GM03348 (cell line): ENCODE measurements at places on chromosomes 16 and 17.

DNA sequence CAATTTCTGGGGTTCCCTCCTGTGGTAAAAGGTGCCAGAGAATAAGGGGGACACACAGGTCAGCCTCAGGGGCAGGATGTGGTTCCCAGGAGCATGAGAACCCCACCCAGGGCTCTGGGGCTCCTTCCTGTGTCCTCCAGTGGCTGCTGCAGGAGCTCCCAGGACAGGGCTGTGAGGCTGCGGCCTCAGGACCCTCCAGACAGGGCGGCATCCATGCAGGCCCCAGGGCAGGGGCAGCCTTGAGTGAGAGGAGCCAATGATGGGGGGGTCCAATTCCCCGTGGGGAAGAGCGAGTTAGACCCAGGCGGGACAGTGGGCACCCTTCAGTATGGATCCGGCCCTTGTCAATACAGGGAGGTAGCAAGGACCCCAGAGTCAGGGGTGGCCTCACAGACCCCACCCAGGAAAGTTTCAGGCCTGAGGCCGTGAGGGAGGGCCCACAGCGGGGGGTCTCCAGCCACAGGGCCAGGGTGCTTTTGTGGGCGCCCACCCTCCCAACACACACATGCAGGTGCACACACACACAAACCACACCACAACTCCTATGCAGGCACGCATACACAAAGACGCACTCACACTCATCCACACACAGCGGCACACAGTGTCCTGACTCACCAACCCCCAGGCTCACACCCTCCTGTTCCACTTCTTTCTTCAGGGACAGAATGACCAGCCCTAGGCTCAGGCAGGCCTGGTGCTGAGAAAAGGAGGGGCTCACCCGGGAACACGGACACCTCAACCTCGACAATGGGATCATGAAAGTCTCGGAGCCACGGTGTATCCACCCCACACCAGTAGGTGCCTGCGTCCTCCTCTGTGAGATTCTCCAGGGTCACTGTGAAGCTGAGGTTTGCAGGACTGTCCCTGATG, 1.8 kb downstream of the CD300C start:
- DNase-seq, result no peak

GRCh38 chr17:1228781-1229348, 41.4 kb upstream of the BHLHA9 start:
- peak; percentile 32 for DNase-seq

DNA sequence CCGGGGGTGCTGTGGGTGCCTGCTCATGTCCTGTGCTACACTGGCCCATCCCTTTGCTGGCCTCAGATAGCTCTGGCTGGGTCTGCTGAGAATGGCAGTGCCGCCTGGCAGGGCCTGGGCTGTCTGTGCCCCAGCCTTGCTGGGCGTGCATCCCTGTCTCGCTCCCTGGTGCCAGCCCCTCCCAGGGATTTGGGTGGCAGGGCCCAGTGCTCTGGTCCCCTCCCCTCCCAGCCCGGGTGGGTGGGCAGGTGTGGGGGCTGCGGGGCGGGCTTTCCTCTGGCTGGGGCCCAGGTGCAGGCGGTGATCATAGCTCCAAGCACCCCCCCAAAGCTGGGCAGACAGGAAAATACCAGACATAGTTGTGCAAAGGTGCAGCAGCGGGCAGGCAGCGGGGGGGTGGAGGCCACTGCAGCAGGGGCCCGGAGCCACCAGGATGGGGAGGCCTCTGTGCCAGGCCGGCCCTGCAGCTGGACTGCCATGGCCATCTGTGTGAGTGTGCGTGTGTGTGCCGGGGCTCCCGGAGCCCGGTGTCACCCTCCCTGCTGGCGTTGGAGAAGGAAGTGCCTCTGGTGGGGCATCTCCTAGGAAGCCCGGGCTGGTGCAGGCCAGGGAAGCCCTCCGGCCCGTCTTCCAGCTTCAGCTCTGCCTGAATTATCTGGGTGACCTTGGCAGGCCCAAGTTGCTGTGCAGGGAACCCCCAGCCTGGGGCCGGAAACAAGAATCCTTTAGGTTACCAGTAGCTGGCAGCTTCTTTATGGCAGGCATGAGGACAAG, 7.4 kb downstream of the GLIS2 start:
- DNase-seq, result no peak

GRCh38 chr16:82440336-82440735, 186.4 kb upstream of the CDH13 start:
- no peak for DNase-seq

DNA sequence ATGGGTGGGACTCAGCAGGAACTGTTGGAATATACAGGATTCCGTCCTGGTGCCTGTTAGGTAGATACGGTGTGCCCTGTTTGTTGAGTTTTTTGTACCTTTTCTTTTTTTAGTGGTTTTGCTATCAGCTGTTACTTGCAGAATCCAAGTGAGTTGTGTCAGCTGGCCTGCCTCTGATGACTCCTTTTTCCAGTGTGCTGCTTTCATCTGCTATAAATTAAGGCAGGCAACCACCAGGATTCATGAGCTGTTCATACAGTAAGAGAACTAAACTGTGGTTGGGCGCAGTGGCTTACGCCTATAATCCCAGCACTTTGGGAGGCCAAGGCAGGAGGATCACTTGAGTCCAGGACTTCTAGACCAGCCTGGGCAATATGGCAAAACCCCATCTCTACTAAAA, 79.9 kb downstream of the WNT3 start:
- DNase-seq, result no peak

DNA sequence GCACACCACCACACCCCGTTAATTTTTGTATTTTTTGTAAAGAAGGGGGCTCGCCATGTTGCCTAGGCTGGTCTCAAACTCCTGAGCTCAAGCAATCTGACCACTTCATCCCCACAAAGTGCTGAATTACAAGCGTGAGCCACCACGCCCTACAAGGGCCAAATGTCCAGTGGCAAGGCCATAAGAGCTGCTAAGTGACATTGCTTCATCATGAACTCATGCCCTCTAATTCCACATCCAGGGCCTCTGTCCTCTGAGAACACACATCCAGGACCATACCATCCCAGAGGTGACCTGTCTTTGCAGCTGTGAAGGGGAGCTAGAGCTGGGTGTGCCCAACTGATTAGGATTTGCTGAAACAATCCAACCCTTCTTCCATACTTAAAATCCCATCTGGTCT, 25.6 kb upstream of the MEIOC start:
- DNase-seq, result no peak

DNA sequence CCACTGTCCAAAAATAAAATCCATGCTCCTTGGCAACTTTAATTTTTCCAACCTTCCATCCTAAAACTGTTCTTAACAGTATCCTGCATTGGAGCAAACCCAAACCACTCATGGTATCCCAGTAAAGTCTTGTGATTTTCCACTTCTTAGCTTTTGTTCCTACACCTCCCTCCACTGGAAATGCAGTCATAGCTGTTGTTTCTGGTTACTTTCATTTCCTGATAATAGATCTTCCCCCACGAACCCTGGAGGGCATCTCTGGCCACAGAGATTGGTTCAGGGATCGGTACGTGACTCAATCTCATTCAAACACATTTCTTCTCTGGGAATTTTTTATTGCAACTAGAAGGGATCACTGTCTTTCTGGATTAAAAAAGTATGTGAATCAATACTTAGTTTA, 276.0 kb downstream of the GRIN2A start:
- no peak for DNase-seq

DNA sequence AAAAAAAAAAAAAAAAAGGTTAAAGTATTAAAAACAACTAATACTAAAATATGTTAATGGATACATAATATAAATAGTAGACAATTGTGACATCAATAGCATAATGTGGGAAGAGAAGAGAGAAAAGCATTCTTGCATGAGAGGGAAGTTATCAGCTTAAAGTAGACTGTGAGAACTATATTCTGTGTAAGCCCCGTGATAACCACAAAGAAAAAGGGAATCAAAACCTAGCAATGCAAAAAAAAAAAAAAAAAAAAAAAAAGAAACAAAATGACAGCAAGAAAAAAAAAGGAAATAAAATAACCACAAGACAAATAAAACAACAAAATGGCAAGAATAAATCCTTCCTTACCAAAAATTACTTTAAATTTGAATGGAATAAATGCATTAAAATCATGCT, 39.8 kb upstream of the MYLK3 start:
- no peak for DNase-seq

- peak; percentile 50 for DNase-seq
Observed at GRCh38 chr17:73798111-73798748, 154.0 kb upstream of the SDK2 start.

GRCh38 chr16:48879223-48880122, 269.5 kb upstream of the N4BP1 start:
- DNase-seq, result no peak

GRCh38 chr17:15409721-15410250, 57.6 kb downstream of the CDRT4 start:
- peak; percentile 88 for DNase-seq

- no peak for DNase-seq
Observed at GRCh38 chr16:8696880-8697279, 22.5 kb downstream of the ABAT start.

DNA sequence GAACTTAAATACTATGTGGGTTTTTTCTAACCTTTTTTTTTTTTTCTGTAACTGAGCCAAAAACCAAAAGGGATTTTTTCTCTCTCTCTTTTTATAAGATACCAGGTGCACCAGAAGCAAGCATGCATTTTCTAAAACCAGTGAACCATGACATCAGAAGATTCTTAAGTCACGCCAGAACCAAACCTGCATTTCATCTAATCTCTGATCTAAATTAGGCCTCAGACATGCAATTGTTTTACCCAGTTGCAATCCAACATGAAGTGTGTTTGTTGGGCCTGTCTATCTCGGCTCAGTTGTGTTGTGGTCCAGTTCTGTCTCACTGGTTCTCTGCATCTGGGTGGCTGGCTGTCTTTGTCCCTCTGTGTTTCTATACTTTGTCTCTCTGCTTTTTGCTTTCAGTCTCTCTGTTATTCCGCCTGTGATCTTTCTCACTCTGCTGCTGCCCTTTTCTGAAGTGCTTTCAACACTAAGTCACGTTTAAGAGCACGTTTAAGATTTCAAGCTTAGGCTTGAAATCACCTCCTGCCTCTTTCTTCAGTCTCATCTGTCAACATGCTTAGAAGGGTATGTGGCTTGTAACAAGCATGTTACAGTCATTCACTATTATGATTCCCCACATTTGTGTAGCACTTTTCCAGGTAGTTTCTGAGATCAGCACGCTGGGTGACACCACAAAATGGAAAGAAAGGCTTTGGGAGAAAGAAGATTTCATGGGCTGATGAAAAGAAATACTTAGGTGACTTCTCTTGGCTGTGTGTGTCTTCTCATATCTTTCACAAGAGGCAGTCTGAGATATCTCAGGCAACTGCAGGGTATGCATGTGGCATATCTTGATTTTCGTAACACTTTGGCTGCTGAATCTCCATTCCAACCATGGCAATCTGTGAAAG, 488.9 kb downstream of the SHISA9 start:
- no peak for DNase-seq

GRCh38 chr16:87765473-87765775, 362 bp downstream of the KLHDC4 start:
- peak; percentile 43 for DNase-seq

- DNase-seq, result no peak
Observed at GRCh38 chr16:19532601-19533000, 8.9 kb downstream of the CCP110 start.

DNA sequence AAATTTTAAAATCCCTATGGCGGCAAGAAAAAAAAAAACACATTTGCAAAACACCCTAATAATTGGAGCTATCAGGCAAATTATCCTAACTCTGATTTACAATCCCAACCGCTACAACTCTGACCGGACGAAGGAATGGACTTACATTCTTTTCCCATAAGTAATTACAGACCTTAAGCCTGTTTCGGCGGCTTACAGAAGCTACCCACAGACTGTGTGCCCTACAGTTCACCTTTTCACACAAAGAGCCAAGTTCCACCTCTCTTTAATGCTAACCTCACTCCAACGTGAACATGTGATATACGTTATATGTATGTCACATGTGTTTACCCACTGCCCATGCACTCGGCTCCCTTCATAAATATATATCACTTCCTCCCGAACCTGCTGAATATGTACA, 8.7 kb upstream of the MEAK7 start:
- no peak for DNase-seq

DNA sequence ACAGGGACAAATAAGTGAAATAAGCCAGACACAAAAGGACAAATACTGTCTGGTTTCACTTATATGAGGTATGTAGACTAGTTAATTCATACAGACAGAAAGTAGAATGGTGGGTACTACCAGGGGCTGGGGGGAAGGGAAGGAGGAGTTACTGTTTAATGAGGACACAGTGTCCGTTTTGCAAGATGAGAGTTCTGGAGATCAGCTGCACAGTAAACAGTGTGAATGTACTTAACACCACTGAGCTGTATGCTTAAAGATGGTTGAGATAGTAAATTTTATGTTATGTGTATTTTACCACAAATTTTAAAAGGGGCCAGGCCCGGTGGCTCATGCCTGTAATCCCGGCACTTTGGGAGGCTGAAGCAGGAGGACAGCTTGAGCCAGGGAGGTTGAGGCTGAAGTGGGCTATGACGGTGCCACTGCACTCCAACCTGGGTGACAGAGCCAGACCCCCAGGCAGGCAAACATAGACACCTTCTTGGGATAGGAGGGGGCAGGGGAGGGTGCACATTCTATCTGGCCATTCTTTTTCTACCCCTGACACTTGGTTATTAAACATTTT, 23.5 kb downstream of the LRRC75A start:
- no peak for DNase-seq

DNA sequence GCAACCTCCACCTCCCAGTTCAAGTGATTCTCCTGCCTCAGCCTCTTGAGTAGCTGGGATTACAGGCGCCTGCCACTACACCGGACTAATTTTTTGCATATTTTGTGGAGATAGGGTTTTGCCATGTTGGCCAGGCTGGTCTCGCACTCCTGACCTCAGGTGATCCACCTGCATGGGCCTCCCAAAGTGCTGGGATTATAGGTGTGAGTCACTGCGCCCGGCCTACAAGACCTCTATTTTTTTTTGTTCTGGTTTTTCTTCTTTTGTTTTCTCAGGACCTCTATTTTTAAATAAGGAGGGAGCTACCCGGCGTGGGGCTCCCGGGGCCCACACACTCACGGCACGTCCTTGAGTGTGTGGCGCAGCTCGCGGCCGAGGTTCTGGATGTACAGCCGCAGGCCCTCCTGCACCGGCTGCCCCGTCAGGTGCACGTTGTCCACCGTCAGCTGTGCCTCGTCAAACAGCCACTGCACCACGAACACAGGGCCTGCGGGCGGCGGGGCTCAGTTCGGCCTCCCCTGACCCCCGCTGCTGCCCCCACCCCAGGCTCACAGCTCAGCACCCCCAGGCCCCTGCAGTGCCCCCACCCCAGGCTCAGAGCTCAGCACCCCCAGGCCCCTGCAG, 5.8 kb downstream of the NOTUM start:
- no peak for DNase-seq
